ENCODE measurements at places on chromosomes 7 and 10.

- no peak for DNase-seq
These were observed 254.9 kb downstream of the TRIL start for GRCh38 chr7:28703037-28703765.

DNA sequence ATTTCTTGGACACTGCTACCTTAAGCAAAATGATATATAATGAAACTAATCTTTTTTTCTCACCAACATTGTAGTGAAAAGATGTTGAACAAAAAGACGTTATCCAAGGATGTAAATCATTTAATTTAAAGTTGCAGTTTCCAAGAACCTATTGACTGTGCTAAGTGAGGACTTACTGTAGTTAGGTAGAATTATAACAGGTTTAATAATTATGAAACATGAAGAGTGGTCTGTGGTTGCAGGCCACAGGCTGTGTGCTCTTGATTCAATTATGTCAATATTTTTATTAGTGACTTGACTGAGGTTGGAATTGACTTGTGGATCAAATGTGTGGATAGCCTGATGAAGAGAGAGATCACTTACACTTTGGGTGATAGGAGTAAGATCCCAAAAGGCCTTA is 478.1 kb downstream of the AUTS2 start:
- DNase-seq = no peak

- DNase-seq = no peak
These were observed 39.3 kb downstream of the PRF1 start for GRCh38 chr10:70563230-70563629.

- no peak for DNase-seq
These were observed 1310.5 kb upstream of the CELF2 start for GRCh38 chr10:9707216-9707615.

- DNase-seq = no peak
These were observed 433.1 kb downstream of the HTR7 start for GRCh38 chr10:90424730-90425129.

Measured in heart right ventricle (tissue), 16 donors.